Immature natural killer cell (primary cell): ENCODE measurements at places on chromosomes 3 and 15. TPM values are rescaled to one million over a fixed set of nuclear protein-coding genes. Genes with fewer than 3 reads are reported as not detected.

- no peak for DNase-seq
- no peak overlapping the region for H3K27ac ChIP-seq
- H3K36me3 ChIP-seq: no peaks in the 10 kb centered on the region
- H3K27me3 ChIP-seq: peaks cover 7% of the 10 kb centered on the region
These were observed 21.2 kb downstream of the LRRC2 start for GRCh38 chr3:46544771-46545503.

- no peaks in the 10 kb centered on the region for H3K36me3 ChIP-seq
- no peak overlapping the region for H3K27ac ChIP-seq
- H3K4me3 ChIP-seq: no peak overlapping the region
These were observed 30.5 kb upstream of the MYZAP start for GRCh38 chr15:57561041-57561711.

DNA sequence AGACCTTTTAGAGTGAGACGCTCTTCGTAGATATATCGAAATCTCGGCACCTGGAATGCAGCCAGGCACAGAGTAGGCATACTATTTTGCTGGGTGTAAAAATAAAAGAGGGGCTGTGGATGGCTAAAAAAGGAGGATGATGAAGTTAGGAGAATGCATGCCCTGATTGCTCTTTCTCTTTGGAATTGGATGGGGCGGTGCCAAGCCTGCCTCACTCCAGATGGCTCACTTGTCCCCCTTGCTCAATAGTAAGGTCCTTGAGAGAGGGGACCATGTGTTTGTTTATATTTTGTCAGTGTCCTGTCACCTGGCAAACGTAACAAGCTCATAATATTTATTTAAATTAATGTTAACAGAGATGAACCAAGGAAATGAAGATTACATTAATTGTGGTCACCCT lies 33.0 kb downstream of the SNRK start:
- DNase-seq: no peak
- peaks cover 87% of the 10 kb centered on the region for H3K4me1 ChIP-seq
- H3K4me3 ChIP-seq: no peak overlapping the region
- peaks cover 1% of the 10 kb centered on the region for H3K27me3 ChIP-seq
- peak overlapping the region; percentile 74 for H3K27ac ChIP-seq

GRCh38 chr3:126245811-126246727 lies 65.7 kb upstream of the ALDH1L1 start:
- peaks cover 5% of the 10 kb centered on the region for H3K27me3 ChIP-seq
- no peak overlapping the region for H3K27ac ChIP-seq
- H3K36me3 ChIP-seq: no peaks in the 10 kb centered on the region
- no peaks in the 10 kb centered on the region for H3K4me1 ChIP-seq

DNA sequence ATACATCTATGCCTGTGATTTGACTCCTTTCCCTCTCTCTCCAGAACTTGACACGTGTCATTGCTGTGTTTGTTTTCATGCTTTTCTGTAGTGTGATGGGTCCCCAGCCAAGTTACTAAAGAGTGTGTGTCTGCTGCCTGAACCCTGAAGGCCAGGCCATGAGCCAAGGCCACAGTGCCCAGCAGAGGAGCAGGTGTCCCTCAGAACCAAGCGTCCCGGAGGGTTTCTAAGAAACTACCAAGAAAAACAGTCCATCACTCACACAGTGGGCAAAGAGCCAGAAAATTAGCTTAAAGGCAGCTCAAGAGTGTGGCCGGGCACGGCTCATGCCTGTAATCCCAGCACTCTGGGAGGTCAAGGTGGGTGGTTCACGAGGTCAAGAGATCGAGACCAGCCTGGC lies 35.2 kb downstream of the FBXO45 start:
- no peak overlapping the region for H3K4me3 ChIP-seq
- no peaks in the 10 kb centered on the region for H3K4me1 ChIP-seq
- H3K36me3 ChIP-seq: no peaks in the 10 kb centered on the region
- H3K27me3 ChIP-seq: no peaks in the 10 kb centered on the region

DNA sequence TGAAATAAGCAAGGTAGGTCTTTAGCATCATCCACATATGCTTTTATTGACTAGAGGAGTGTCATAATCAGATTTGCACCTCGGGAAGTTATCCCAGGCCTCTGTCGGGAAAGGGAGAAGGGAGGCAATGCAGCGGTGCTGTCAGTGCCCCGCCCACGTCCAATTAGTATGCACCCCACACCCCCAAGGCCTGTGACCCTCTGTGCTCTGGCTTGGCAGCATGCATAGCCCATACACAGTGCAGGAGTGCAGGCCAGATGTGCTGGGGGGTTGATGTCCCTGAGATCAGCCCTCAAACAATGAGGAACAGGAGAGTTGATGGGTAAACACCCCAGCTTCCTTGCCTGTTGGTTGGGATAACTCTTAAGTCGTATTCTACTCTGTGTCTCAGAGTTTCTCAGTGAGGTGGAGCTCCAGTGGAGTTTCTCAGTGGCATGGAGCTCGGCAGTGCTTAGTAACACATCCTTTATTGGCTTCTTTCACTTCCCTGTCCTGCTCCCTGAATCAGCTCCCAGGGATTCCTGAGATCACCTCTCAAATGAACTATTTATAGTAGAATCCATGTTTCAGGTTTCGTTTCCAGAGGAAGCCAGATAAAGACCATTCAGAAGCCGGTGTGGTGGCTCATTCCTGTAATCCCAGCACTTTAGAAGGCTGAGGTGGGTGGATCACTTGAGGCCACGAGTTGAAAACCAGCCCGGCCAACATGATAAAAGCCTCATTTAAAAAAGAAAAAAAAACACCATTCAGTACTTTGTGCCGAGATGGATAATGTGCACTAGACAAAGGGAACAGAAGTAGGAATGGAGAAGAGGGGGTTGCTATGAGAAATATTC lies 26.7 kb upstream of the NDUFB4 start:
- no peak overlapping the region for H3K27ac ChIP-seq
- no peaks in the 10 kb centered on the region for H3K4me1 ChIP-seq
- H3K36me3 ChIP-seq: no peaks in the 10 kb centered on the region
- no peak overlapping the region for H3K4me3 ChIP-seq

- peaks cover 1% of the 10 kb centered on the region for H3K27me3 ChIP-seq
- no peak overlapping the region for H3K4me3 ChIP-seq
- DNase-seq: no peak
These were observed 109.8 kb downstream of the IGF2BP2 start for GRCh38 chr3:185715091-185715490.

RAB43 gene
- 20.1 TPM for polyA plus RNA-seq

IL20RB gene
- 0.55 TPM for polyA plus RNA-seq
